Activated CD8-positive, alpha-beta memory T cell treated with anti-CD3 and anti-CD28 coated beads for 4 hours (primary cell): ENCODE measurements at places on chromosomes 4 and X.

- no peak for DNase-seq
These were observed 61.6 kb downstream of the SCML1 start for GRCh38 chrX:17798921-17799320.

DNA sequence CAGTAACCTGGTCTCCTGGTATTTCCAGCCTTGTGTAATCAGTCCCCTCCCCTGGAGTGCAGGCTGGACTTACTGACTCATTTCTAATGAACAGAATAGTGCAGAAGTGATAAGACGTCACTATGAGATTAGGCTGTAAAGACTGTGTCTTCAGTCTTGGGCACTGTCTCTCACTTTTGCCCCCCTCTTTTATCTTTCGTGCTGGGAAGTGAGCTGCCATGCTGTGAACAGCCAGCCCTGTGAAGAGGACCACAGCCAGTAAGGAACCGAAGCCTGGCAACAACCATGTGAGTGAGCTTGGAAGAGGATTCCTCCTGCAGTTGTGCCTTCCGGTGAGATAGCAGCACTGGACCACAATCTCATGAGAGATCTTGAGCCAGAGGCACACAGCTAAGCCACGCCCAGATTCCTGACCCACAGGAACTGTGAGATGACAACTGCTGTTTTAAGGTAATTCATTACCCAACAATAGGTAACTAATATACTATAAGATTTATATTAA is 67.5 kb upstream of the GPR34 start:
- DNase-seq: no peak

DNA sequence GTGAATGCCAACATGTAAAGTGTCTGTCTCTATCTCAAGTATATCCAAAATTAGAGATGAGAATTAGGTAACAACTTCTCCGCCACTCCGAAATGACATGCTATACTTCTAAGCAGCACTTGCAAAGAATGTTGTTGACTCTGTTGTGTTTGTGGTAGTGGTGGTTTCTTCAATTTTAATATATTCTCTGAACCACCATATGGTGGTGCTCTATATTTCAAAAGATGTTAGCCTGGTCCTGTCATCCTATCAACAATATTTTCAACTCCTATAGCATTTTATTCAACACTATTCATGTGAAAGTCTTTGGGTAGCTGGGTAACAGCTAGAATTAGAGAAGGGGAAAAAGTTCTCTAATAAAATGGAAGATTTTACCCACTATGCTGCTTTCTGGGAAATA is 1622.8 kb upstream of the IGFBP7 start:
- no peak for DNase-seq

DNA sequence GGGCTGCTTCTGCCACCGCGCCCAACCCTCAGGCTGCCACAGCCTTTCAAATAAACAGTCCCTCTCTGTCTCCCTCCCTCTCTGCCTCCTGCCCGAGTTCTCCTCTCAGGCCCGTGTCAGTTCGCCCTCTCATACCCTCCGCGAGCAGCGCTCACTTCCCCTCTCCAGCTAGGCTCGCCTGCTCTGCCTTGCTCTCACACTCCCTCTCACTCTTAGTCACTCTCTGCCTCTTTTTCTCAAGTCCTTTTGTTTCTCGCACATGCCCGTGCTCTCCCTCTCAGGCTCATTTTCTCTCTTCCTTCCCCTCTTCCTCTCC is 3.2 kb downstream of the EFNB1 start:
- DNase-seq: no peak

DNA sequence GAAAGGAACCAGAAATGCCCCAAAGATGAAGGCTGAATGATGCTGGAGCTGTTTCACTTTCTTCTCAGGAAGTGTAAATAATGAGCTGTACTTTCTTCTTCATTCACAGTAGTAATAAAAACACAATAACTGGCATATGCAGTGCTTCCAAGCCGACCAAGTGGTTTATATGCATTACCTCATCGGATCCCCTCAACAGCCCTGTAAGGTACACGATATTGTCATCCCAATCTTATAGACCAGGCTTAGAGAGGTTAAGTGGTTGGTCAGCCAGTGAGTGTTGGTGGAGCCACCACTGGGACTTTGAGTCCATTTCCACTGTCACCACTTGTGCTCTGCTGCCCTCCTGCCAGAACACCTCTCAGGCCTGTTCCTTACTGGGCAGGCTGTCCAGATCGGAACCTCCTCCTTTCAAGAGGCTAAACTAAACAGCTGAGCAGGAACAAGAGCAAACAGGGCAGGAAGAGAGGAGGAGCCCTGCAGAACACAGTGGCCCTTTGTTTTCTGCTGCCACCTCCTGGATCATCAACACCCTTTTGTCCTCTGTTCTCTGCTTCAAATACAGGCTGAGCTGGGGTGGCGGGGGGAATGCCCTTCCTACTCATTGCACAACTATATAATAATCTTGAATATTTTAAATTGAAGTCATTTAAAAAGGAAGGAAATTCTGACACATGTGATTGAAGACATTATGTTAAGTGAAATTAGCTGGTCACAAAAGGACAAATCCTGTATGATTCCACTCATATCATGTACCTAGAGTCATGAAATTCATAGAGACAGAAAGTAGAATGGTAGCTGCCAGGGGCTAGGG is 112.5 kb upstream of the ATP6AP2 start:
- no peak for DNase-seq

GRCh38 chrX:15737190-15737958 is 696 bp upstream of the CA5B start:
- no peak for DNase-seq
